ENCODE measurements at places on chromosomes 3 and 15.
A peak's percentile ranks its signal among the peaks of the same experiment; 100 is the strongest.

DNA sequence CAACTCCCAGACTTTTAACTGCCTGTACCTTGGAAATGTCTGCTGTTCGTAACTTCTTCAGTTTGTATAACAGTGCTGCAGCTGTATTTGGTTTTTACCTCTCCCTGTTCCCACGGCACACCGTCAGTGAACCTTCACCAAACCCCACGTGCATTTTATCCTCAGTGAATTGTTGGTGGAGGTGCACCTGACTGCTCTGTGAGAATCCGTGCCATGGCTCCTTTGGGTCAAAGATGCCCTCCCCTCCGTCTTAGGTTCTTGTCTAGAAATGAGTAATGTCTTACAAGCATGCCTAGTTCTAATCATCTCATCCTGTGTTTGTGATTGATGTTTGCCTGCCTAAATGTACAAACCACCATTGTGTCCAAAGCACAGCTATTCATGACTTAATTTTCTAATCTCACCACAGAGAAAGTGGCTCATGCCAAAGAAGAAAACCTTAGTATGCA, 28.2 kb downstream of the TPM1 start:
- DNase-seq, result no peak

- DNase-seq, result no peak
Measured at GRCh38 chr3:59103552-59103951, 53.7 kb upstream of the CFAP20DC start.

DNA sequence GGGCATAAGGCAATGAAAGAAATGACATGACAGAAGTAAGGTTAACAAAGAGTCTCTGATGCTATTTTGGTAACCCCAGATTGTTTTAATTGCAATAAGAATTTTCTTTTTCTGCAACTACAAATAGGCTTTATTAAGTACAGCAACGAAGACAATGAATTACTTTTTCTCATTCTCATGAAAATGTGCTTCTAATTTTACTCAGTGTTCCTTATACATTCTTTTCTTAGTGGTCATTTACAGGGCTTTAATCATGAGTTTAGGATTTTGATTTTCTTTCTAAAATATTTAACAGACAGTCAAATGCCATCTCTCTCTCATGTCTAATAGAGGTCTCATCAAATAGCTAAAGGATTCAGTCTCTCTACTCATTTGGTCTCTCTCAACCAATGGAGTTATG, 452.1 kb downstream of the RAP2B start:
- no peak for DNase-seq

DNA sequence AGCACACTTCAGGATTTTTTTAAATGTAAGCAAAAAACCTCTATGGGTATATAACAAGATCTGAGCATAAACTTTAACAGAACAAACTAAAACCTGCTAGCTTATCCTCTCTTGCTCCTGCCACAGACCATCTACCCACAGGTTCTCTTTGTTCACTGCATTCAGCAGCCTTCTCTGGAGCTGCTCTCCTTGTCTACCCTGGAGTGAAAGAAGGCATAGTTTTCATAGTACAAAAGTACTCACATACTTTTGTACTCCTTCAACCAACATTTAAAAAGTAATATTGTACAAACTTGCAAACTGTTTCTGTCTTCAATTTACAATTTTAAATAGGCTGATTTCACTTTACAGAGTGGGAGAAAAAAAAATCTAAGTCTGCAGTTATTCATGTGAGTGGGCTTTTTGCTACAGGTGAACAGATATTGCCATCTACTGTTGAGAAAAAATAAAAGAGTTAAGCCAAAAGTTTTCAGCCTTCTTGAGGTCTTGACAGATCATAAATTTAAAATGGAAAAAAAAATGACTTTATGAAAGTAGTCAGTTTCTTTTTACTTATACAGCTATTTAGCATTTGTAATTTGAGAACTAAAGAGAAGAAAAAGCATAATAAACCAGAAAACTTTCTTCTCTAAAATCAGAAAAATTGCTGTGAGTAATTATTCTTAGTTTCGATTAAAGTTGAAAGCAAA, 20.4 kb downstream of the TERC start:
- DNase-seq, result no peak

- no peak for DNase-seq
Measured at GRCh38 chr3:66001626-66002025, 37.1 kb downstream of the MAGI1 start.

DNA sequence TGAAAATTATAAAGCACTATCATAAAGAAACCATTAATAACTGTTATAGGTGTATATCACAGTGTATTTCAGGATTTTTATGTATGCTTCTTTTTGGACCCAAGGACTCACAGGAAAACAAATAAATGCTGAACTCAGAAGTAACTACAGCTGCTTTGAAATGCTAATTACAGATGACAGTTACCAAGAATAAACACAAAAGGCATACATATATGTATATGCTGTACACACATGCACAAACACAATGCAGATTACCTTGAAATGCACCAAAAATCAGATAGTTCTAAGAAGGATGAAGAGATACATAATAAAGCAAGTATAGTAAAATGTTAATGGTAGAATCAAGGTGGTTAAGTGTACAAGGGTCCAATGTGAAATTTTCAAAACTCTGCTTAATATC, 52.2 kb downstream of the ZNF280D start:
- DNase-seq, result no peak

DNA sequence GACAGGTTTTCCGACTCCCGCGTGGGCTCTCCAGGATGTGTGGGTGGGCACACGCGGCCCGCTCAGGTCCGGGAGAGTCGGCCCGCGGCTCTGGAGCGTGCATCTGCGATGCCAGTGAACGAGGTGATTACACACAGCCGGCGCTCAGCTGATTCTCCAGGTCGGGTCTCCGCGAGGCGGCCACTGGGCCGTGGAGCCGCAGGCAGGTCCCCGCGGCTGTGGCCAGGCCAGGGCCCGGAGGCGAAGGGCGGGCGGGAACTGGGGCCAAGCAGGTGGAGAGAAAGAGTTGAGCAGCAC, 13.2 kb downstream of the PAK6 start:
- DNase-seq, result no peak

- DNase-seq, result no peak
Measured at GRCh38 chr3:16888785-16889607, 4.2 kb downstream of the PLCL2 start.

- no peak for DNase-seq
Measured at GRCh38 chr3:152922554-152922953, 87.6 kb downstream of the P2RY1 start.

GRCh38 chr3:158794206-158794605, 7.6 kb upstream of the MFSD1 start:
- DNase-seq, result no peak

DNA sequence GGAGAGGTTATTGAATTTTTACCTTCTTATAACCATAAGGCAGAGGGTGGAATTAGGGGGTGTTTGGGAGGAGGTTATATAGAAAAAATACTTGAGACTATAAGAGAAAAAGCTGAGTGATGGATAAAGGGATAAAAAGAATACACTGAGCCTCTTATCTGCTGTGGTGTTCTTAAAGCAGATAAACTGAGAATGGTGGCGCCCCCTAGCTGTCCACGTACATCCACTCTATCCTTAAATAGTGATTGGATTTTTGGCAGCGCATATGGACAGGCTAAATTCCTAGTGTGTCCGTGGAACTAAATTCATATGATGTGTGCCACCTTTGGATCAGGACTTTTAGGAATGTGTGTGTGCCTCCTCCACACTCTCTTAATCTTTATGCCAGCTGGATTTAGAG, 121.1 kb downstream of the OXSM start:
- DNase-seq, result peak; percentile 3

DNA sequence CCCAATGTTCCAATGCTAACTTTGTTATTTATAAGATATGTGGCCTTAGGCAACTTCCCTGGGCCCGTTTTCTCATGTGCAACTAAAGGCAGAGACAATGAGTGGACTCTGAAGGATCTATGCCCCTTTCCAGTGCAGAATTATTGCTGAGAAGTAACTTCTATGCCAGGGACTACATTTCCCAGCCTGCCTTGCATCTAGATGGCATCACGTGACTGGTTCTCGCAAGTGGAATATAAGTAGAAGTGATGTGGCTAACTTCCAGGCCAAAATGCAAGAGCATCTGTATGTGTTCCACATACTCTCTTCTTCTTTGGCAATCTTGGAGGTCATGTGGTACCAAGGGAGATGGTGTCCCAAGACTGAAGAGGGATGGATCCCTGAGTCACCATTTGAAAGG, 674.4 kb downstream of the NTRK3 start:
- DNase-seq, result no peak

DNA sequence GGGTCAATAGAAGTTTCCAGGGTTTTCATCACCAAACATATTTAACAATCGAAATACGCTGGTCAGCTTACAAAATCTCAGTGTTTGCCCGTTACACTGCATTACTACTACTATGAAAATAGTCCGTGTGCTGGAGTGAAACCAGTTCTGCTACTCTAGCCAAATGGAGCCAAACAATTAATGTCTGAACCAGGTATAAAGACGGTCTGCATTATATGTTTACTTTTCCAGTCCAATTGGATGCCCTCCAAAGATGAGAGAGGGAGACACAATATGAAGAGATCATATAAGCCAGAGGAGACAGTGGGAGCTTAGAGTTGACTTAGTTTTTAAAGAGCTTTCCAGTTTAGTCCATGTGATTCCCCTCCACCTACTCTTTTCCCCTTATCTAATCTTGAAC, 6.3 kb upstream of the DUT start:
- no peak for DNase-seq

DNA sequence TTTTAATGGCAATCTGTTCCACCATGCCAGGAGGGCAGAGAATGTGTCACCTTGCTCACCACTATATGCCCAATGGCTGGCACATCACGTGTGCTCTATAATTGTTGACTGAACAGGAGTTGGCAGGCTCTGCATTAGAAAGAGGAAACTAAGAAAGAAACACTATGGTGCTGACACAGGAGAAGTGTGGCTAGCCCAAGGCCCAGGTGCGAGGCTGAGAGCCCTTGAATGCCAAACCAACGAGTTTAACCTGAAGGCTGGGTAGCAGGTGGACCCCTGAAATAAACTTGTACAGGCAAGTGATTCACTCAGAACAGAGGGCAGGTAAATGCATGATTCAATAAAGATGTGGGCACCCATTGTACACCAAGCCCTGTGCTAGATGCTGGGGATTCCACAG, 2.4 kb downstream of the CHCHD4 start:
- DNase-seq, result no peak

DNA sequence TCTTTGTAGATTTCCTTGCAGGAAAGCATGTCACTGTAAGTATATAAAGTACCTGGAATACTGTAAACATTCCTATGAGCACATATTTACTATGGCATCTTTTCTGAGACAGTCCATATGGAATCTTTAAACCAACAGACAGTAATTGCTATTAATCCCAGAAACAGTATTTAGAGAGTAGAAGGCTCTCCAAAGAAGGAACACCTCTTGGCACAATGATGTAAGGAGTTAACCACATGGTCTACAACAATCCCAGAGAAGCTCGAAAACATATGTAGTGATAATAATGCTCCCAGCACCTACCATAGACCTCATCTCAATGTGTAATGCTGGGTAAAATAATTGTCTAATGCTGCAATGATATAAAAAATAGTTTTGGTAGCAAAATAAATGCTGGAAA, 95.8 kb upstream of the IL12A start:
- DNase-seq, result no peak

DNA sequence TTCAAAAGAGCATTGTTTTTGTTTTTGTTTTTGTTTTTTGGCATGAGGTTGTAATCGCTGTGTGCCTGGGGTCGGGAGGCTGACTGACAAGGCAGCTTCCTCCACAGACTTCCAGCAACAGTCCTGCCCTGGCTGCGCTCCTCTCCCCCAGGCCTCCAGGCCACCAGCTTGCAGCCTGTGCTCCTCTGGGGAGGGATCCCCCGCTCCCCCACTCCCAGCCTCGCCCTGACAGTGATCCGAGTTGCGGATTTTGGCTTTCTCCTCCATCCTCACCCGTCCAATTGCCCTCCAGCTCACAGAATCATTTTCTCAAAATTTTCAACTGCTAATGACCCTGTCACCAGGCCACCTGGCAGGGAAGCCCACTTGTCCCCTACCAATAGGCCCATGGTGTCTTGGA, 36.5 kb upstream of the PCSK6 start:
- no peak for DNase-seq

DNA sequence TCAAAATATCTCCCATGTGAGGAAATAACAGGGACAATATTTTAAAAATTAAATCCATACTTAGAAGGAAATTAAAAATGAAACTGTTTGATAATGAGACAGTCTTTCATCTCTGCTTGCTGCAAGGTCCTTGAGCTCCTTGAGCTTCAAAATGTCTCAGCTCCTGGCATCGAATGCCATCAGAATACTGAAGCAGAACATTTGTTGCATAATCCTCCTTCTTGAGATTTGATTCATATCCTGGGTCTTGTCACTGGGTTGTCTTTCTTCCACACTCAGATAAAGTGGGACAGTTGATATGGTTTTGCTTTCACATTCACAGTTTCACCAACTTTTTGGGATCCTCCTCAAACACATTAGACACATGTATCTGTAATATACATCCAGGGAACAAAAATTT, 27.8 kb downstream of the COL8A1 start:
- DNase-seq, result no peak

GRCh38 chr3:186783058-186783730, at the start of gene EIF4A2:
Gene EIF4A2, plus strand, starts transcription at chr3:186783577. Its CDS starts 34 bp downstream, at chr3:186783611.
- DNase-seq, result peak; percentile 83

- DNase-seq, result no peak
Measured at GRCh38 chr3:50165910-50166538, 10.9 kb downstream of the SEMA3F start.

GRCh38 chr15:78859971-78860719, 12.5 kb upstream of the MORF4L1 start:
- DNase-seq, result peak; percentile 50

DNA sequence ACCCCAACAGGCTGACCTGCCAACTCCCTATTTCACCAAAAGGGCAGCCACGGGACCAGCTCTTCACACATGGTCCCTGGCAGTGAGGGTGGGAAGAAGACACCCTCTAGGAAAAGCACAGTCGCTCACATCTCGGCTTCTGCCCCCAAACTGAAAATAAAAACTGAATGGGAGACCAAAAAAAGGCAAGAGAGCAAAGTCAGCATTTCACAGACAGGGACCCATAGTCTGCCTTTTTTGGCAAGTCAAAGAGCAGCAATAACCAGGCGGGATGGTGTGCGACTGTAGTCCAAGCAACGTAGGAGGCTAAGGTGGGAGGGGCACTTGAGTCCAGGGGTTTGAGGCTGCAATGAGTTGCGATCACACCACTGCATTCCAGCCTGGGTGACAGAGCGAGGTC, 154.1 kb downstream of the ADAMTS17 start:
- DNase-seq, result no peak

DNA sequence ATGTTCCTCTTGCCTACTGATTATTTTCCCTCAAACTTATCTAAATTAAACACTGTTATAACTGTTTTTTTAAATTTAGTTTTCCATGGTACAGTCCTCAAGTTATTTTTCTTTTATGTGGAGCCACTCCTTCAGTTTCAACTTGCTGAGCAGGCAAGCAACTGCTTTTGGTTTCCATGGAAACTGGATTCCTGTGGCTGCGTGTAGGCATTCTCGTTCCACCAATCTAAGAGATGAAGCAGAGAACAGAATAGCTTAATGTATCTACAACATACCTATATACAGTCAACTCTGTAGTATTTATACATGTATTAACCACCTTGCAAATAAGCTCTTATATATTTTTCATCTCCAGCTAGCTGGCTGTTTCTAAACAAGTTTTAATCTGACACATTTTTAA, 25.8 kb upstream of the ANXA2 start:
- no peak for DNase-seq
